Activated CD4-positive, alpha-beta memory T cell treated with anti-CD3 and anti-CD28 coated beads, Interleukin-2, amount 10 ng/mL, durations not matched to agents 7 days and 5 days (primary cell): ENCODE measurements at places on chromosomes 1 and 21. TPM values are rescaled to one million over a fixed set of nuclear protein-coding genes. Genes with fewer than 3 reads are reported as not detected.
A peak's percentile ranks its signal among the peaks of the same experiment; 100 is the strongest.

The NEK2 gene
- total RNA-seq = 46.1 TPM

DNA sequence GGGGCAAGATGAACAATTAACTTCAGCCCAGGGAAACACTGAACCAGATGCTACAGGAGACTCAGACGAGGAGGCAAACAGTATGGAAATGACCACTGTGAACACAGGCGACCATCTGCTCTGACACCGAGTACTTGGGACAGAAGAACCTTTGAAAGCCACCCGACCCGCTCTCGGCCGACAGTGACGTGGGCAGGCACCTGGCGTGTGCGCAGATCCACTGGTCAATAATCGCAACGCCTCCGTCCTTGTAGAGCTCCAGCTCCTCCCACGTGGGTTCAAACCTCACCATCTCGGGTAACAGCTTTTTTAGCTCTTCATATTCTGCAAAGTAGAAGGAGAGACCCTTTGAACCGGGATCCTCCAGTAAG lies 20.3 kb downstream of the POFUT2 start:
- peaks cover 30% of the 10 kb centered on the region for H3K4me1 ChIP-seq
- H3K4me3 ChIP-seq = no peak overlapping the region
- H3K27me3 ChIP-seq = no peaks in the 10 kb centered on the region
- H3K36me3 ChIP-seq = peaks cover 52% of the 10 kb centered on the region
- DNase-seq = no peak
- H3K27ac ChIP-seq = peak overlapping the region; percentile 71

The SYNC gene
- total RNA-seq = not detected

The FOXE3 gene
- total RNA-seq = not detected

- no peaks in the 10 kb centered on the region for H3K27me3 ChIP-seq
- no peak for DNase-seq
- no peaks in the 10 kb centered on the region for H3K36me3 ChIP-seq
These were observed 88.5 kb downstream of the PLPPR4 start for GRCh38 chr1:99352821-99353220.

DNA sequence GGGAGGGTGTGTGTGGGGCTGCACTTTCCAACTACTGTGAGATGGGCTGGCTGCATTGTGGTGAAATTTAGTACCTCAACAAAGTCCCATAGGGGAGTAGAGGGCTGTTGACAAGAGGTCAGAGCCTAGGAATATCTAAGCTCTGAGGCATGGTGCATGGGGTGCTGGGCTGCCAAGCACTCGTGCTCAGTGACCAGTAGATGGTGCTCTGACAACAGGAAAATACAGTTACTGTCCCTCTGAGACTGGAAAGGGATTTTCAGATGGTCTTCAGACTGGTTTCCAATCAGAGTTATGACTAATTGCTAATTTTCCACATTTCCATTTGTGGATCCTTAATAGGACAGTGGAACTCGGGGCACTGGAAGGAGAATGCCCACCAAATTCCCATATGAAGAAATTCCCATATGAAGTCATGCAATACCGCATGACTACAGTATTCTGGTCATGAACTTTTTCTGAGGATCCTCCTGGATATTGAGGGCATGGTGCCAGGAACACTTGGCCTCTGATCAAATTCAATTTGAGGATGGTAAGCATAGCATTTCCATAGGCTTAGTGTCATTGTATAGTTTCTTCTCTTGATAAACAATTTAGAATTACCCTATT lies 4.1 kb upstream of the CACNA1E start:
- no peaks in the 10 kb centered on the region for H3K36me3 ChIP-seq
- no peak overlapping the region for H3K4me3 ChIP-seq
- DNase-seq = peak; percentile 29
- H3K4me1 ChIP-seq = peaks cover 7% of the 10 kb centered on the region
- peaks cover 42% of the 10 kb centered on the region for H3K27me3 ChIP-seq
- no peak overlapping the region for H3K27ac ChIP-seq

GRCh38 chr21:45178070-45178608 lies 103.8 kb downstream of the ADARB1 start:
- H3K27me3 ChIP-seq = no peaks in the 10 kb centered on the region
- H3K4me3 ChIP-seq = no peak overlapping the region
- H3K4me1 ChIP-seq = no peaks in the 10 kb centered on the region
- H3K27ac ChIP-seq = no peak overlapping the region

DNA sequence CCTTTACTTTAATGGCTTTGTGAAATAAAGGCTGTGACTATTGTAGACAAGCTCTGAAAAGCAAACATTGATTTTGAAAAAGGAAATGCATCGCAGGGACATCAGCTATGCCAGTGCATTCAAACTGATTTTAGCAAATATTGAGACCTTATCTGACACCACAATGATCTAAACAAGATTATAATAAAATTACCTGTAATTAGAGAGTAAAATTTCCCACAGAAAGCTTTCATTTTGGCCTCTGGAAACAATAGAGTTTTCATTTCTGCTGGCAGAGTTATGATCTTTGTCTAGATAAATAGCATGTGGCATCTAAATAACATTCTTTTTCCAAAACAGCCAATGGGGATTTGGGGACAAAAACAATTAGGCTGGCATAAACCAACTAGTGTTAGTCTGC lies 650.4 kb upstream of the PRMT6 start:
- no peaks in the 10 kb centered on the region for H3K4me1 ChIP-seq
- H3K4me3 ChIP-seq = no peak overlapping the region
- DNase-seq = no peak

The CA6 gene
- total RNA-seq = not detected

- DNase-seq = no peak
- no peaks in the 10 kb centered on the region for H3K4me1 ChIP-seq
- no peak overlapping the region for H3K27ac ChIP-seq
These were observed 42.0 kb downstream of the TM2D1 start for GRCh38 chr1:61682891-61683290.

- H3K4me3 ChIP-seq = no peak overlapping the region
- DNase-seq = no peak
- H3K27ac ChIP-seq = no peak overlapping the region
- no peaks in the 10 kb centered on the region for H3K27me3 ChIP-seq
- no peaks in the 10 kb centered on the region for H3K36me3 ChIP-seq
- H3K4me1 ChIP-seq = peaks cover 24% of the 10 kb centered on the region
These were observed 20.7 kb upstream of the ATP1A1 start for GRCh38 chr1:116352349-116352813.

- peak; percentile 20 for DNase-seq
- no peaks in the 10 kb centered on the region for H3K27me3 ChIP-seq
- H3K36me3 ChIP-seq = peaks cover 23% of the 10 kb centered on the region
- H3K4me3 ChIP-seq = peak overlapping the region; percentile 92
- H3K4me1 ChIP-seq = peaks cover 45% of the 10 kb centered on the region
- peak overlapping the region; percentile 58 for H3K27ac ChIP-seq
These were observed 1.0 kb downstream of the GATAD2B start for GRCh38 chr1:153921803-153922075.

DNA sequence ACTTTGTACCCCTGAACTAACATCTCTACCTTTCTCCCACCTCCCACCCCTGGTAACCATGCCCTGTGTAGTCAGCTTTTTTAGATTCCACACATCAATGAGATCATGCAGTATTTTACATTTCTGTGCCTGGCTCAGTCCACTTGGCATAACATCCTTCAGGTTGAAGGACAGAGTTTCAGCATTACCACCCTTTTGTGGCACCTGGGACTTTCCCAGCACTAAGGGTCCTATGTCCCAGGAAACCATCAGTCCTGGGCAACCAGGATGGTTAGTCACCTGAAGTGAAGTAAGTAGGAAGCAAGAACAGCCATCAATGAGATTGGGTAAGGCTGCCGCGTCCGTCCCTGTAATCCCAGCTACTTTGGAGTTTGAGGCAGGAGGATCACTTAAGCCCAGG lies 370.6 kb downstream of the SIPA1L2 start:
- no peak for DNase-seq
- no peaks in the 10 kb centered on the region for H3K4me1 ChIP-seq
- peaks cover 5% of the 10 kb centered on the region for H3K27me3 ChIP-seq
- H3K27ac ChIP-seq = no peak overlapping the region
- H3K36me3 ChIP-seq = no peaks in the 10 kb centered on the region

DNA sequence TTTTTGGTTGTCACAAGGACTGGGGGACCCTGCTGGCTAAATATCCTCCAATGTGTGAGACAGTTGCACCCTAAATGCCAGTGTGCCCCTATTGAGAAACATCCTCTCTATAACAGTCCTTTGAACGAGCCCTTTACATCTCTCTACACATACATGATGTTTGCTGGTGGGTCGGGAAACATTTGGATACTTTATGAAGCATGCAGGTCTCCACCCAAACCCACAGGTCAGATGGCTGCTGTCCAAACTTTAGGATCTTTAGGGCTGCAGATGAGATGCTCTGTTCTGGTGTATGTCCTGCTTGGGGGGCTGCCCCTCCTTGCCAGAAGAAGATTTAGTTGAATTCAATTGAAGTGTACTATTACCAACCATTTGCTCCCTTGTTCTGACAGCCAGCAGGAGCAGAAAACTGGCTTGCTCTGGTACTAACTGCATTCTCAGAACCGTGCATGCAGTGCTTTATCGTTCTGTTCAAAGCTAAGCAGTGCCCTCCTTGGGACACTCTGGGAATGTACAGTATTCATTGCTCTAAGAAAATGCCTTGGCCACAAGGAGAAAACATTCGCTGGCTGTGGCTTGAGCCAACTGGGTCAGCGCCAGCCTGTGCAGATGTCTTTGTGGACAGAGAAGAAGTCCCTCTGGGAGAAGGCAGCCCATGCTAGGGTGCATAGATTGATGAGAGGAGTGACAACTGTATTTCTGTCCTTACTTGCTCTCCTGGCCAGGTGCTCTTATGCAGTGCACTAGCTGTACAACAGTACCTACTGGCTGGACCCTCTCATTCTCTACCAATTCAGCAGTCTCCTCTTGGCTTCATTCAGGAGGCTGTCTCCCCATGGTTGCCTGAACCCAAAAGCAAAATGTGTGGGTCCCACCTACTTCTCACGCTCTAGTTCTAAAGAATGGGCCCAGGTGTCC lies 61.4 kb upstream of the DIRAS3 start:
- no peak for DNase-seq
- no peak overlapping the region for H3K27ac ChIP-seq
- H3K4me3 ChIP-seq = no peak overlapping the region
- peaks cover under 1% of the 10 kb centered on the region for H3K4me1 ChIP-seq
- H3K27me3 ChIP-seq = peaks cover 8% of the 10 kb centered on the region

The ANGPTL1 gene
- not detected for total RNA-seq

DNA sequence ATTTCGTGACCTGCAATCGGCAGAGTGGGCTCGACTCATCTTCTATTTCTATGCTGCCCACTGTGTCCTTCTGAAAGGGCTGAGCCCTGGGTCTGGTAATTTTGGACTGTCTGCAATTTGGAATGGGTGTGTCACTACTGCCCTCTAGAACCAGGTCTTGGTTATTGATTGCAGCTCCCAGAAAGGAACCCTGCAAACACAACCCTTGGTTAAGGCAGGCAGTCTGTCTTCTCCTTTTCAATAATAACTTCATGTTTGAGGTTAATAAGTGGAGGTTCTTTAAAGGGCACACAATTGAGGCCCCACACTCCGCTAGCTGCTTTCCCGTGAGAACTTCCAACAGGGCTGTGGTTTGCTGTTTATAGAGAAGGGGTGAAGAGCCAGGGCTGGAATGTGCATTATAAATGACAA lies 79.9 kb upstream of the LYST start:
- no peaks in the 10 kb centered on the region for H3K27me3 ChIP-seq
- no peaks in the 10 kb centered on the region for H3K36me3 ChIP-seq

DNA sequence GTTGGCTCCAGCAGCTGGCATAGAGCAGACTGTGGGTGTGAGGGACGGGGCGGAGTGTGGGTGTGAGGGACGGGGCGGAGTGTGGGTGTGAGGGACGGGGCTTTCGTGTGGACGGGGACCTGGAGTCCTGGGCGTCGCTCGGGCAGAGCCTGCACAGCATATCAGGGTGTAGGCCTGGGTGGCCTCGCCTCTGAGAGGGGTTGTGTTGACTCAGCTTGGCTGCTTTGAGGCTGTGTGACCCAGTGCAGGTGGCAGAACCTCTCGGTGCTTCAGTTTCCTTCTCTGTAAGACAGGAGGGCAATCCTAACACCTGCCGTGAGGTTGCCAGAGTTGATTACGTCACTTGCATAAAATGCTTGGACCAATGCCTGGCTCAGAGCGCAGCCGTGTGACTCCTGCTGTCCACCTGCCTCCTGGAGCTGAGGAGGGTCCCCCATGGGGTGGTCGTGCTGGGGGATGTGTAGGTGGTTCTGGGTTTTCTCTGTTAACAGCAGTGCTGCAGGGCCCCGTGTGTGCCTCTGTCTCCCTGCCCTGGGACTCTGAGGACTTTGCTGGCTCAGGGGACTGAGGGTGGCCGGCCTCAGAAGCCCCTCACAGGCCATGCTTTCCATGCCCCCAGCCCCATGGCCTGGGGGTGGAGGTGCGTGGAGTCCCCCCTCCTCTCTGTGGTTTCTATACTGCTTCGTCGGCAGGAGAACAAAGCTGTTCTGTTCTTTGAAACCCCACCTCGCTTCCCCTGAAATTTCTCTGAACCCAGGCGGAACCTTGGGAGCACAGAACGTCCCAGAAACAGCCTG lies 15.4 kb downstream of the PDXK start:
- DNase-seq = no peak
- no peak overlapping the region for H3K4me3 ChIP-seq
- peaks cover 7% of the 10 kb centered on the region for H3K36me3 ChIP-seq
